ENCODE measurements at places on chromosomes 3 and 15.

DNA sequence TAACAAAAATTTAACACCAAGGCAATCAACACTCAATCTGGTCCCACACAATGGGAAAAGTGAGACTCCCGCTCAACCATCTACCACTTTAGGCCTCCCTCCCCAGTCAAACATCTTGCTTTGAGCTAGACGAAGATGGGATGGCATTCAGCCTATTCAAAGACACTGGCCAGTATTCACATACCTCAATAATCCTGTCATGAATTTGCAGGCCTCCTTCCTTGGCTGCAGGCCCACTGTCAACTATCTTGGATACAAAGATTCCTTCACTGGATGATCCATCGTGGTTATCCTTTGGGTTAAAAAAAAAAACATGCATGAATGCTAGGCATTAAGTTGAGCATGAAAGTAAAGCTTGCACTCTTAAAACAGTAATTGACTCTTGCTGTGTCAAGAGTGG lies 22.6 kb downstream of the PDZRN3 start:
- peak; percentile 44 for DNase-seq

DNA sequence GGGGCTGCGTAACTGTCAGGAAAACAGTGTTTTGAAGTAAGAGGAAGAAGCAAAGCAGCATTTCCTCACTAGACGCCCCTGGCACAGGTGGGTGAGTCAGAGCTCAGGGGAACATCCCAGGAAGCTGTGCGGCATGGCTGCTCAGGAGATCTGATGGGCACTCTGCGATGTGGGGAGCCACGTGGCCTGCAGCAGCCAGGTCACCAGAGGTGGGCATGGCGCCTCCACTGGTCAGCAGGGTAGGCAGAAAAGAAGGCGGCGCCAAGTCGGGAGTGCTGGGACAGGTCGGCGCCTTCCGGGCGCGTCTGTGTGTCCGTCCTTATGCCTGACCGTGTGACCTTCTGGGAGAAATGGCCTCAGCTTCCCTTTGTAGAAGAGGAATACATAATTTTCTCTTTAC lies 249.9 kb upstream of the ST8SIA2 start:
- no peak for DNase-seq

DNA sequence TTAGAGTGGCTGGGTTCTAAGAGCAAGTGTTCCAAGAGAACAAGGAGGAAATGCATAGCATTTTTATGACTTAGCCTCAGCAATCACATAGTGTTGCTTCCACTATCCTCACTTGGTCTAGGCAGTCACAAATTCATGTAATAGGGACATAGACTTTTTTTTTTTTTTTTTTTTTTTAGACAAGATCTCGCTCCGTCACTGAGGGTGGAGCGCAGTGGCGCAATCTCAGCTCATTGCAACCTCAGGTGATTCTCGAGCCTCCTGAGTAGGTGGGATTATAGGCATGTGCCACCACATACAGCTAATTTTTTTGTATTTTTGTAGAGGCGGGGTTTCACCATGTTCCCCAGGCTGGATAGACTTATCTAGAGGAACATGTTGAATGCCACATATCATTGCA lies 4.7 kb upstream of the GNB4 start:
- no peak for DNase-seq

GRCh38 chr3:54257125-54257720 lies 134.9 kb downstream of the CACNA2D3 start:
- DNase-seq = peak; percentile 94

DNA sequence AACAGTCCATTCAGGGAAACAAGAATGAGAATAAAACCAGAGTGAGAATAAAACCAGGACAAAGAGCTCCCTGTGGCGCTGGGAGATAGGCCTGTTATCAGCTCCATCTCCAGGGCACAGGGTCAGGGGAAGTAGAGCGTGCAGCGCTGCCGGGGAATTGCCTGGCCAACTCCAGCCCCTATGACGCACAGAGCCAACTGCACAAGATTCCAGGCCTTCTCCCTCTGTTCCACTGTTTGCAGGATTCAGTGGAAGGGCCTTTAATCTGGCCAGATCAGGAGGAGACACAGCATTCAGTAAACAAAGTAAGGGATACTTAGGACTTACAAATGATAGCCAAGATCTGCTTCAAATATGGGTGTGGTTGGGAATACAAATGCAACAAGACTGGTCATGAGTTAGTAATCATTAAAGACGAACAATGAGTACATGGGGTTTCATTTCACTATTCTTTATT lies 49.4 kb downstream of the ITGB5 start:
- DNase-seq = peak; percentile 84

- no peak for DNase-seq
Measured at GRCh38 chr3:111336511-111336910, 205.5 kb upstream of the CD96 start.

GRCh38 chr3:139718415-139718814 lies 40.6 kb upstream of the NMNAT3 start:
- DNase-seq = peak; percentile 80

- DNase-seq = peak; percentile 16
Measured at GRCh38 chr15:36294359-36294758, 285.1 kb upstream of the CDIN1 start.

GRCh38 chr3:115652738-115653137 lies 29.4 kb downstream of the GAP43 start:
- no peak for DNase-seq

- DNase-seq = no peak
Measured at GRCh38 chr3:179716811-179717210, 64.0 kb downstream of the USP13 start.

- peak; percentile 35 for DNase-seq
Measured at GRCh38 chr3:64595253-64595694, 92.5 kb downstream of the ADAMTS9 start.

DNA sequence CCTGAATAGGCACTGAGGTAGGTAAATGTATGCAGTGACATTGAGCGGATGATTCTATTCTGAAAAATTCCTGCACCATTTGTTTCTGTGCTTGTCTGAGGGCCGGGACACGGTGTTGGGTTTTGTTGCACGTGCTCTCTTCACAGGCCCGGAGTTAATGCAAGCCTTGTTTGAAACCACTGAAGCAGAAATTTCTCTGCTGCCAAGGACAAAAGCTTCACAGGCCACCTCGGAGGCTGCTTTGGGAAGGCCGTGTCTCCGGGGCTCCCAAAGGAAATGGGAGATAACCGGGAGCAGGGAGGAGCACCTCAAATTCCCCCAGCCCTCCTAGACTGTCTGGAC lies 179.4 kb downstream of the OPA1 start:
- peak; percentile 96 for DNase-seq

DNA sequence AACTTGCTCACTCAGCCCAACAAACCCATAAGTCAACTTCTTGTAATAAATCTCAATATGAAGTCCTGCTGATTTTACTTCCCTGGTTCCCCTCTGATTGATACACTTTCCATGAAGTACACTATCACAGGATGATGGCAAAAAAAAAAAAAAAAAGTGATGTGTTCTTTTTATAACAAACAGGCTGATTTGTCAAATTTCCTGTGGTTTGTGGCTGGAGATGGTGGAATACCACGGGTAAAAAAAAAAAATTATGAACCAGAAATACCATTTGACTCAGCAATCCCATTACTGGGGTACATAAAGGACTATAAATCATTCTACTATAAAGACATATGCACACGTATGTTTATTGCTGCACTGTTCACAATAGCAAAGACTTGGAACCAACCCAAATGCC lies 10.7 kb upstream of the SERPINI2 start:
- no peak for DNase-seq

- DNase-seq = no peak
Measured at GRCh38 chr3:173410849-173411248, 13.3 kb downstream of the NLGN1 start.

Data from eye (tissue), 1 donor.